Activated naive CD8-positive, alpha-beta T cell treated with anti-CD3 and anti-CD28 coated beads for 36 hours (primary cell): ENCODE measurements at places on chromosomes 2 and 18. TPM values are rescaled to one million over a fixed set of nuclear protein-coding genes. Genes with fewer than 3 reads are reported as not detected.

- no peak for DNase-seq
Measured at GRCh38 chr2:232809349-232810124, 33.2 kb upstream of the KCNJ13 start.

DNA sequence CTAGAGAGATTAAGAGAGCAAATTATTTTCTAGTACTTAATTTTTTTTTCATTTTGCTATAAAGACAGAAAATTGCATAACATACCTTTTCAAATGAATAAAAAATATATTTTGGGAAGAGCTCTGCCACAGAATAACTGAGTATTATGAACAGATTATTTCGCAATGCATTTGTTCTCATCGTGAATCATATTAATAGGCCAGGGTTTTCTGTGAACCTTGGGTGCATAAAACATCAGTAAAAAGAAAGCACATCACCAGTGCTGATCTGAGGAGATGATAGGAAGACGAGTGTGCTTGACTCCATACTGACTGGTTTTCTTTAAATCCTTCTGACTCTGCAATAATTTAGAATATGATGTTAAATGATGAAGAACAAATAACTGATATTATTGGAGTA, 409.1 kb downstream of the CPS1 start:
- DNase-seq = no peak

- DNase-seq = no peak
Measured at GRCh38 chr2:74982577-74982976, 24.1 kb downstream of the POLE4 start.

GRCh38 chr2:156346731-156347130, 14.2 kb upstream of the NR4A2 start:
- no peak for DNase-seq

DNA sequence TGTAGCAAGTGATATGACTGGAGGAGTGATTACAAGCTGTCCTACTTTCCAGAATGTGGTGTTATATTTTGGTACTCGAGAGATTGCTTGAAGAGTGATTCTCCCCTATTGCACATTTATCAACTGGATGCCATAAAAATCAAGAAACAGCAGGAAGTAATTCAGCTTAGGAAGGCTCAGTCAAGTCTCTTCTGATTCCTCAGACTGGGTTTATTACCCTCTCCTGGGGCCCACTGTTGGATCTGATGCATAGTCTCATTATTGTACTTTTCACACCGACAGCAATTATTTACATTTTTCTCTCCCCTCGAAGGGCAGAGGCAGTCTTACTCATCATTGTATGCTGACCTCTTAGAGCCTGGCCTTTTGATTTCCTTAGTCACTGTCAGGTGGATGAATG, 9.3 kb downstream of the NOSTRIN start:
- no peak for DNase-seq

- DNase-seq = no peak
Measured at GRCh38 chr2:158755310-158756087, 39.6 kb upstream of the DAPL1 start.

The NIF3L1 gene
- total RNA-seq = 33.9 TPM

- DNase-seq = no peak
Measured at GRCh38 chr2:174589334-174589733, 8.3 kb downstream of the WIPF1 start.

The DBI gene
- 182 TPM for total RNA-seq

- DNase-seq = no peak
Measured at GRCh38 chr2:36731941-36732672, 35.6 kb downstream of the VIT start.

The STK39 gene
- 27.1 TPM for total RNA-seq

DNA sequence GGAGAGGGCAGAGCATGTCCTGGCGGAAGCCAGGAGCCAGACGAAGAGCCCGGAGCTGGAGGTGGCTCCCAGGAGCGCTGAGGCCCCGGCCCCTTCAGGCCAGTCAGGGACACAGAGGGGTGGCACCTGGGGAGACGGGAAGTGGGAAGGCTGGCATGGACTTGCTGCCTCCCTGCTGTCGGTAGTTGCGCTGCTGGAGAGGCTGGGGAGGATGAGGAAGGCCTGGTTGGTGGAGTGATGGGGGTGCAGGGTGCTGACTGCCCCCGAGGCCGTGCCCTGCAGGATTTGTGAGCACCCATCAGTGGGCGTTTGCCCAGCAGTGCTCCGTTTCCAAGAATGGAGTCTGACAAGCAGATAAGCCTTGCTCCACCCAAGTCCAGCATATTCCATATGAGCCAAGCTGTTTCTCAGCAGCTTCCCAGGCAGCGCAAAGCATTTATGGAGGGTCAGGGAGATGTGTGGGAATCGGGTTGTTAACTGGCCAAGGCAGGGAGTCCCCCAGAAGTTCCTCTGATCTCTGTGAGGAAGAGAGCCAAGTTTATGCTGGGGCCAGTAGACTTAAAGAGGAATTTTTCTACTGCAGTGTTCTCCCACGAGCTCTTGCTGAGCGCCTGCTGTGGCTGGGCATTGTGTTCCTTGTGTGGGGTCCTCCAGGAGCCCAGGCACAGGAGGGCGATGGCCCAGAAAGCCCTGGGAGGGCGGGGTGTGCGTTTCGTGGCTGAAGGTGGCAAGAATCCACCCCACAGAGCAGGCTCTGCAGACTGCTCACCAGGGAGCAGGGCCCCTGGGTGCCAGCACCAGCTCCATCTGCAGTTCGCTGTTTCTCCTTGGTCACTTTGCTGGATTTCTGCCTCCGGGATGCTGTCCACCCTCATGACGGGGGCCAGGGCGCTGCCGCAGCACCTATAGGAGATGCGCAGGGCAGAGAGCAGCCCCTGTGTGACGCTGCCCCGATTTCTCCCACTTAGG, 250.2 kb downstream of the ALPK2 start:
- no peak for DNase-seq

- no peak for DNase-seq
Measured at GRCh38 chr2:163593982-163594381, 141.8 kb downstream of the FIGN start.

DNA sequence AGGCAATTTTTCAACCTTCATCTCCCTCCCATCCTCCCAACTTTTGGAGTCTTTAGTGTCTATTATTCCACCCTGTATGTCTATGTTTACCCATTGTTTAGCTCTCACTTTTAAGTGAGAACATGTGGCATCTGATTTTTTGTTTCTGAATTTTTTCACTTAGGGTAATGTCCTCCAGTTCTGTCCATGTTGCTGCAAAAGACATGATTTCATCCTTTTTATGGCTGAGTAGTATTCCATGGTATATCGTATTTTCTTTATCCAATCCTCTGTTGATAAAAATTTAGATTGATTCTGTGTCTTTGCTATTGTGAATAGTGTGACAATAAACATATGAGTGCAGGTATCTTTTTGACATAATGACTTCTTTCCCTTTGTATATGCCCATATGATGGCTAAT, 48.2 kb downstream of the G6PC2 start:
- no peak for DNase-seq

DNA sequence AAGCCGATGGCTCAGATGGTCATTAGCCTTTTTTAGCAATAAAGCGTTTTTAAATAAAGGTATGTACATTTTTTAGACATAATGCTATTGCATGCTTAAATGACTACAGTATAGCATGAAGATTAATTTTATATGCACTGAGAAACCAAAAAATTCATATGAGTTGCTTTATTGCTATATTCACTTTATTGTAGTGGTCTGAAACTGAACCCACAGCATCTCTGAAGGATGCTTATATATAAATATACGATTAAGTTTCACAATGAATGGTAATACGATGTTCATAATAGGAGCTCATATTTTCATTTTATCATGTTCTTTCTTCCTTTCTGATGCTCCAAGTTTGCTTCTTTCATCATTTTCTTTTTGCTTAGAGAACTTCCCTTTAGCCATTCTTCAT, 132.8 kb downstream of the DNAH6 start:
- DNase-seq = no peak

DNA sequence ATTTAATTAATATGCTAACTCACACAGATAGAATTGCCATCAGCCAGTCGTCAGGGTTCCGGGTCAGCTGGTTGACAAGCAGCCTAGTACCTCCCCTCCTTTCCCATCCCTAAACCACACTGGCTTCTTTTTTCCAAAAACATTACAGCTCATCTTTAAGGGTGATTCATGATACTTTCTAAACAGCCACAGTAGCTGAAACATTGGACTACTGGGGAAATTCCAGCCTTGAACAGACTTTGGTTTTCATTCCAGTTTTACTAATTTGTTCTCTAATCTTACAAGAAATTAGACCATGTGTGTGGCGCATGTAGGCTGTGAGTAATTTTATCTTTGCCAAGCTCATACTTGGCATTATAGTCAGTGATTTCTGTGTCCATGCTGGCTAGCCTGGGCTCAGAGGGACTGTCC, 110.8 kb downstream of the FMNL2 start:
- DNase-seq = no peak

The XDH gene
- not detected for total RNA-seq

DNA sequence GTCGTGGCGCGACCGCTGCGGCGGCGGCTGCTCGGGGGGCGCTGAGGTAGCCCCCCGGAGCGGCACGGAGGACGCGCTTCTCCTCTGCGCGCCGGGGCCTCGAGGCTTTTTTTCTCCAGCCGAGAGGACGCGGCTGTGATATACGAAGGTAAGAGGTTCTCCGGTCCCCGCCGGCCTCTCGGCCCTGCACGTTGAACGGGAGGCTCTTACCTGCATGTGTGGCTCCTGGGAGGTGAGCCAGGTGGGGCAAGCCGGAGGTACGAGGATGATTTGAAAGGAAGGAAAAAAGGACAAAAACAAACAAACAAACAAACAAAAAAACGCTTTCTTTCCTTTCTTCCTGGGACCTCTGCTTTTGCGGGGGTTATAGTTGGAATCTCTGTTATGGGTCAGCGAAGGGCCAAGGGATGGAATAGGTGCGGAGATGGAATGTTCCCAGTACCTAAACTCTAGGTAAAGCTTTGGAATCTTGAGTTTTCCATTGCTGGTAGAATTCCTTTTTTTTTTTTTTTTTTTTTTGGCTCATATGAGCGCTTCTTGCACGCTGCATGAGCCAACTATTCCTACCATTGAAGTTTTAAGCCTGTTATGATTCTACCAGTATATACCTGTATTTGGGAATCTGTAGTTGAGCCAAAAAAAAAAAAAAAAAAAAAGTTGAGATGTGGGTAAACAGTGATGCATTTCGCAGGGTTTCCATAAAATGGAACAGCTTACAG, 674 bp downstream of the PTPN4 start:
- DNase-seq = no peak

The MGAT5 gene
- 34.0 TPM for total RNA-seq

DNA sequence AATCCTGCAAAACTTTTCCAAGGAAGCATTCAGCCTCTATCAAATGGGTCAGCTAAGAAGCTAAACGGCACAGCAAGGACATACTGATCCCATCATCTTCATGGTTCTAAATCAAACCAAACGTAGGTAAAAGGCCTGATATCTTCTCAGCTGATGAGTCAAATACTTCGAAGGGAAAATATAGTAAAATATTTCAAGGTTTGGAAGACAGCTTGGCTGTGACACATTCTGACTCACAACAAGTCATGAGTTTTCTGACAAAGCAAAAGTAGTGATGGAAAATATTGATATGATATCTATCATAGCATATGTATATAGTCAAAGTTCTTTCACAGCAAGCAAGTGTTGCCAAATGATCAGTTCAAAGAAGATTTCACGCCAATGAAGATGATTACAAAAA, 31.5 kb downstream of the DOCK10 start:
- DNase-seq = no peak

DNA sequence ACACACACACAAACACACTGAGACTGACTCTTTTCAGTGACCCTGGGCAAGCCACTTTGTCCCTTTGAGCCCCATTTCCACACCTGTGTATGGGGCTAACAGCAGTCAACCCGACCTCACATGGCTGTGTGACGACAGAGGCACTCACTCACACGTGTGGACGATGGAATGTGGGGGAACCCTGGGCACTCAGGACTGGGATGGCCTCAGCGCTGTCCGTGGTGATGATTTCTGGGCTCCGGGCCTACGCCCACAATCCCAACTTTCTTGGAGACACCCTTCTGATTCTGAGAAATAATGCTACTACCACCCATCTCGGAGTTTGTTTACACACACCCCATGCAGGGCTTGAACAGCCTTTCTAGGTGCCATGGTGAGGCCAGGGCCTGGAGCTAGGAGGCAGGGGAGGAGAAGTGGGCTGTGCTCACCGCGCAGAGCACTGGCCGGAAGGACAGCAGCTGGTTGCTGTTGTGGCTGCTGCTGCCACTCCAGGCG, 1.5 kb downstream of the CRYBA2 start:
- DNase-seq = no peak

The REG3A gene
- total RNA-seq = not detected

DNA sequence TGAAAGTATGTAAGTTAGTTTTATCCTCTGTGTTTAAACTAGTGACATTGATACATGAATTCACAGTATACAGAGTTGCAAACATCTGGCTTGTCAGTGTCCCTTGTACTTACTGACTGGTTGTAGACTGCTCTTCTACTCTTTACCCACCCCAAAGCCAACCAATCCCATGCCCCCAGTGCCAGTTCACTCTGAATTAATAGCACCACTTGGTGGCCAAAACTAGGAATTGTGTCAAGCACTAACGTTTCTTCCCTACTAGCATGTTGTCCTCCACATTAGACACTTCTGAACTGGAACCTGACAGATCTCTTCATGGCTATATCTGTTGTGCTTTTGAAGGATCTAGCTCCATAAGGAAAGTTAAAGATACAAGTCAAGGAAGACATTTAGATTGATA, 27.2 kb upstream of the OTX1 start:
- no peak for DNase-seq

The ABCG8 gene
- total RNA-seq = not detected

GRCh38 chr2:6872394-6872793, 5.2 kb upstream of the RSAD2 start:
- no peak for DNase-seq

The MEP1B gene
- total RNA-seq = not detected
